Amniotic stem cell (primary cell): ENCODE measurements at places on chromosomes 2 and 18.

- DNase-seq, result peak; percentile 75
Measured at GRCh38 chr2:68828887-68829708, 42.1 kb downstream of the BMP10 start.

- DNase-seq, result no peak
Measured at GRCh38 chr2:8231902-8232301, 450.0 kb upstream of the ID2 start.

- DNase-seq, result no peak
Measured at GRCh38 chr2:654896-655295, 22.3 kb downstream of the TMEM18 start.

GRCh38 chr2:129192841-129193253, 786.6 kb upstream of the RAB6C start:
- DNase-seq, result no peak

GRCh38 chr2:119005051-119005450, 63.1 kb downstream of the MARCO start:
- no peak for DNase-seq

GRCh38 chr2:193793914-193794313, 1599.2 kb upstream of the TMEFF2 start:
- no peak for DNase-seq

DNA sequence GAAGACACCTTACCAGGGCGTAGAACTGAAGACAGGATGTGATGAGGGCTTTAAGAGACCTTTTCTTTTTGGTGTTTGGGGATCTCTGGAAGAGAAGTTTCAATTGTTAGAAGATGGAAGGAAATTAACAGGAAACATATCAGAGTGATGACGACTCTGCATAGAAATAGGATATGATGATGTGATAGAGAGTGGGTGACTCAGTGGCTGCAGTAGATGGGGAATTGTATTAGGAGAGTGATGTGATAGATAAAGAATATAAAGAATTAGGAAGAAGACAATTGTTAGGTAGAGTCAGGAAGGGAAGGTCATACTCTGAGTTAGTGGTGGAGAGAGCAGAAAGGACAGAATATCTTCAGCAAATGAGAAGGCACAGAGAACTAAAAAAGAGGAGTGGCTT, 593.9 kb downstream of the NYAP2 start:
- no peak for DNase-seq

DNA sequence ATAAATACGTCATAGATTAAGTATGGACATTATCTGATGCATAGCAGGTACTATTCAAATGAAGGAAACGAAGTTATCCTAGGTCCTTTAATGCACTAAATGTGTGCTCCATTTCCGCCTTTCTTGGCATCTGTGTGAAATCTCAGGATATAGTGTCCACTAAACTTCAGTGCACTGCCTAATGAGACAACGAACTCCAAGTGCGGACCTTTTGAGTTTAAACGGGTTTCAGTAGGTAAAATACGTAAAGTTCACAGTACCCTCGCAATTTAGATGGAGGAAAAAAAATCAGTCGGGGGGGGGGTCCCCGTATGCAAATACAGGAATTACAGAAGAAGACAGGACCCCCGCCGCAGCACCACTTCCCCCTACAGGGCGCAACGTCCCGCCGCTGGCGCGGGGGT, 729 bp upstream of the REL start:
- no peak for DNase-seq

DNA sequence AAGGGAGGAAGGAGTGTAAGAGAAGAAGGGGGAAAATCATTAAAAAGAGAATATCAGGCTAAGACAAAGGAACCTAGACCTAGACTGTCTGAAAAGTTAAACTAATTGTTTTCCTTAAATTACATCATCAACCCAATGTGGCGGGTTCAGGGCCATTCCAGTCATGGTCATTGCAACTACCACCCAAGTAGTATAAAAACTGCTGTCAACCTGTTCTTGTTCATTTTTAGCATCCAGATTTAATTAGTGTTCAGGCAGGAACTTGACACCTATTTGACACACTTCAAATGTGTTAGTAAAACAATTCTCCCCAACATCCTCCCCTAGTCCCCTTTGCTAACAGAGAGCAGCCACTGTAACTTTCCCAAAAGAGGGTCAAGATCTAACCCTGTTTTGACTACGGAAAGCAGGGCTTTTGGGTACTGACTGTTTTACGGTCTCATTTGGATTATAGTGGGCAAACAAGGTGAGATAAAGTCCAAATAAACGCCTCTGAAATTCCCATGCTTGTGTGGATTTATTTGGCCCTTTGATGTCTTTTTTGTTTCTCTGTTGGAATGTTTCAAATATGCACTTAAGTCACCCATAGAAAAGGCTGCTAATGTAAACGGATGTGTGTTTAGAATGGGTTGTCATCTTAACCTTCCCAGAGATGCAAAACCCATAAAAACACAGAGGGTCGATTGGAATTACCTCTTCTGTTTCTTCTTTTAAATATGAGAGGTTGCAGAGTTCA, 19.3 kb upstream of the TANC1 start:
- no peak for DNase-seq

DNA sequence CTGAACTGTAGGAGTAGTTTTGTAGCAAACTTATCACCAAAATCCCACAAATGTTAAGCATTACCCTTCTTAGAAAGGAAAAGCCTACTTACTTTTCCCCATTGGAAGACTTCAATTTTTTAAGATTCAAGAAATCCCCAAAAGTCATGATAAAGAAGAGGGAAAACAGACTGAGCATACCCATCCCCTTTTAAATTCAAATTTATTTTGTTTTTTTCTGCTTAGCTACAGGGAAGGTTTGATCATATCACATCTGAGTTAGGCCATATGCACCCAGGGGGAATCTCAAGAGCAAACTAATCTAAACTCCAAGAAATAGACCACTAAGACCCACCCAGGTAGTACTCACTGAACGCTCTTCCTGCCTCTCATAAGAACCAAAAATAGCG, 174.6 kb downstream of the TGIF1 start:
- DNase-seq, result no peak

DNA sequence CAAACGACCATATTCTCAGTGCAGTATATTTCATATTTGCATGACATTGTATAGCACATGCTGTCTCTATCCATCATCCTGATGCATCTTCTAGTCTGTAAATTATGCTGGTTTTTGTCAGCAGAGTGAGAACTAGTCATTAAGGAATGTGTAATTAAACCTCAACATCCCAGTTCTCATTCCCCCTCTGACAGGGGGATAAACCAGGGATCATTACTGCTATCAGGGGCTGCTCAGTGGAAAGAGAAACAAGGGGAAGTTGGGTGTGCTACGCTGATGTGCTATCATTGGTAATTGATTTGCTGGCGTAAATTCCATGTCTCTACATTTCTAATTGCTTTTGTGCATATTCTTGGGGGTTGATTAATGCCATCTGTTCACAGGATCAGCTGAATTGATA, 7.7 kb downstream of the CNTNAP5 start:
- no peak for DNase-seq

GRCh38 chr2:63046961-63047320, 3.7 kb upstream of the OTX1 start:
- no peak for DNase-seq

GRCh38 chr2:24517247-24517646, 26.2 kb downstream of the NCOA1 start:
- no peak for DNase-seq

- DNase-seq, result no peak
Measured at GRCh38 chr18:33696332-33697162, 118.5 kb downstream of the ASXL3 start.

- DNase-seq, result no peak
Measured at GRCh38 chr2:105917688-105918087, 173.0 kb downstream of the NCK2 start.

DNA sequence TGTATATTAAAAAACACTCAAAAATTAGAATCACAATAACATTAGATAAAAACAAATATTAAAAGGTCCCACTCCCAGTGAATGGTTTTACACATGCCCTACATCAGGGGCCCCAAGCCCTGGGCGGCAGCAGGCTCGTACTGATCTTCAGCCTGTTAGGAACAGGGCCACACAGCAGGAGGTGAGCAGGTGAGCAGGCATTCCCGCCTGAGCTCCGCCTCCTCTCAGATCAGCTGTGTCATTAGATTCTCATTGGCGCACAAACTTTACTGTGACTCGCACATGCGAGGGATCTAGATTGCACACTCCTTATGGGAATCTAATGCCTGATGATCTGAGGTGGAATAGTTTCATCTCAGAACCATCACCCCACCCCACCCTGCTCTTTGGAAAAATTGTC, 74.2 kb downstream of the MBD2 start:
- no peak for DNase-seq

DNA sequence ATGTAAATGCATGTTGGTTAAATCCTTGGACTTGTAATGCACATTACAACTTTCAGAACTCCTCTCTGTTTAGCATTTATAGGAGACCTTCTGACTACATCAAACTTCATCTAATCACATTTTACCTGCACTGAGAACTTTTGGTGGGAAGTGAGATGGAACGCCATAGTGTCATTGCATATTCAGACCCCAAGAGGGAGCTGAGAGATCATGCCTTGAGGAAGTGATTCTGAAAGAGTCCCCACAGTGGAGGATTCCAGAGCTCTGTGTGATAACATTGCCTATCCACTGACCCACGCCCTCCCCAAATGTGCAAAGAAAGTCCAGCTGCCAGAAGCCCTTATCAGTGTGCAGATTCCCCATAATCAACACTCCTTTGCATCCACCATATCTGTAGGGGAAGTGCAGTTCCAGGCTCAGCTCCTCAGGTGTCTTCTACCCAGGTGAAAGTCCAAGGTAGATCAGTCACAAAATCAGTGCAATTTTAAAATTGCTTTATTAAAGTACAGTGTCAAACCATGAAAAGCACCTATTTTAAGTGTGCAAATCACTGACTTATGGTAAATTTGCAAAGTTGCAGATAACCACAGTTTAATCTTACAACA, 212.4 kb downstream of the RPIA start:
- peak; percentile 8 for DNase-seq

DNA sequence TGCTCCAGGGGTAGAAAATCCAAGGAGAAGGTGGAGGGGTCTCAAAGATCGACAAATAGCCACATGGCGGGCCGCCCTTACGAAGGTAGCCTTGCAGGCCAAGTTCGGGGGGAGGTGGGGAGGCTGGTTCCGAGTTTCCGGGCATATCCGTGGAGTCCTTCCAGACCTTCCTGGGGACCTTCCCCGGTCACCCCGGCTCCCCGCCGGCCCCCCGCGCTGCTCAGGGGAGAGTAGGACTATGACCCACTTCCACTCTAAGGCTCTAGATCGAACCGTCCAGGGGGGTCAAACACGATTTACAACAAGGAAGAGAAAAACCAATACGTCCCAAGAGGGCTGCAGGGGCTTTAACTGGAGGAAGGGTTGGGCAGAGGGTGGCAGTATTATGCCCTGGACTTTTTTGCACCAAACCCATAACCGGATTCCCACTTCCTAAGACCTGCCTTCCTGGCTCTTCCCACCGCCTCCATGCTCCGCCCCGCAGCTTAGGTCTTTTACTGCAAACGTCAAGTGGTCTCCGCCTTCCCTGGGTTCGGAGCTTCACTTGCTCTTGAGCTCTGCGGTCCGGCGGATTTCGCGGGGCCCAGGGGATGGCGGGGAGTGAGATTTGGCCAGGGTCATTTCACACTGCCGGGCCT, 779 bp upstream of the LYPD6 start:
- DNase-seq, result peak; percentile 13

- DNase-seq, result no peak
Measured at GRCh38 chr2:19746611-19747309, 155.0 kb downstream of the TTC32 start.

DNA sequence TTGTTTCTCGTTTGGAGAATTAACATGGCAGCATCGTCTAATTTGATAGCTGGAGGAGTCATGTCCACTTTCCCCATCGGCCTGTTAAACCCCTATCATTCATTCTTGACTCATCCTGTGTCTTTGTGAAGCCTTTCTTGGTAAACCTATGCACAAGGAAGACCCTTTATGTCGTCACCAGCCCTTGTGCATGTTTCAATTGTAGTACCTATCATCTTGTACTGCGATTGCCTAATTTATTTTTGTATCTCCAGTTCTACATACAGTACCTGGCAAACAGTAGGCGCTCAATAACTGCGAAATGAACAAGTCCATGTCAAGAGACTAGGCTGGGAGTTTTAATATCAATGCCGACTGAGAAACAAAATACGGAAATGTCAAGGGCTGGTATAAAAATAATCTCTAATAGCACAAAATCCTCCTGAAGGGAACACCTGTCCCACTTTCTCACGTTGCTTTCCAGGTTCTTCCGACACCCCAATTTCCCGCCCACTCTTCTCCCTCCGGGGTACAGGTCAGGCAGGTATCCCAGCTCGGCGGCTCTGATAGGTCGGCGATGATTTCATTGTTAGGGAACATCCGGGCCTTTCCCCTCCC, 1.3 kb upstream of the PPM1B start:
- DNase-seq, result no peak

- DNase-seq, result no peak
Measured at GRCh38 chr2:161138429-161138828, 21.8 kb upstream of the TANK start.

DNA sequence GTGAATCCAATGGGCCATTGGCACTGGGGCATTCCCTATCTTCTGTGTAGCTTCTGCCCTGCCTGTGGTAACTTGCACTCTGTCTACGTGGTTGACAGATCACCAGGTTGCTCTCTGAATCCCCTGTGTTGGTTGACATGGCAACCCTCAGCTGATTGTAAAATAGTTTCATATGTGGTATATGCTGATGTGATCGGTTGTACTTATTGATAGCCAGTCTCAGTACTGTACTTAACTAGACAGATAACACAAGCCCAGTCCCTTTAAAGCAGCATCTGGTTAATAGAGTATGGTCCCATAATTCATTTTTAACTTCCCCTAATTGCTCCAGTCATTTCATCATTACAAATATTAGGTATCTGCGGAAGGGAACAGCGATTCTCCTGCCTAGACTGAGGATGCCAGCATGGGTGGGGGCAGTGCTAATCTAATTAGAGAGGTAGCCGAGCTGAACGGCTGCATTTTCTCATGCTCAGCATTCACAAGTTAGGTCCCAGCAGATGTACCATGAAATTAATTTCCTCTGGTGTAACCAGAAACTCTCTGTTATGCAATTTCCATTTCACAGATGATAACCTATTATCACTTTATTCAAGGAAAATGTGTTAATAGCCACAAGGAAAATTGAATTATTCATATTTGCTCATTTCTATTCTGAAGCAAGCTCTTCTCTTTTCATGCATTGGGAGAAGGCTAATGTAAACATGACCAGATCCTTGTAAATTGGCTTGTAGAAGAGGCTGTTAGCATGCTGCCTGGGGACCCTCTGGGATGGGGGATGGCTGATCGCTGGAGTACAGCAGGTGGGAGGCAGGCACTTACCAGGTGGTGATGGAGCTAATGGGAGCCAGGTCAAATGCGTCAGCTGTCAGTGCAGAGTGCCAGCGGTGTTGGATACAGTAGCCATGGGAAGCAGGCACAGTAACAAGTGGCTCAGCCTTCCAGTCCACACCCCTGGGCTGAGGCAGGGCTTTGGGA, 608.3 kb downstream of the GALR1 start:
- DNase-seq, result no peak

DNA sequence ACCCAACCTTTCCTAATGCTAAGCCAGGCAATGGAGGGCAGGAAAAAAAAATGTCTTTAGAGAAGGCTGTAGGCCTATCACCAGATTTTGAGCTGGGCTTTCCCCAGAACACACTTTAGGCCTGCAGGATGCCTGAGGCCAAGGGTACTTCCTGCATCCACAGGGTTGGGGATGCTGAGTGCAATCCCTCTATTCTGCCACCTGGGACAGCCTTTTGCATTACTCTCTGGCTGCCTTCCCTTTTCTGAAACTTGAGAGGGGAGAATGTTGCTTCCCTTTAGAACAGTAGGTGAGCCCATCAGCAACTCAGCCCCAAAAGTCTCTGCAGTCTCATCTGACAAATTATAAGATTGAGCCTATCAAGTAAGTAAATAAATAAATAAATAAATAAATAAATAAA, 195.2 kb downstream of the SLC8A1 start:
- DNase-seq, result no peak

- no peak for DNase-seq
Measured at GRCh38 chr18:75164479-75164878, 44.5 kb downstream of the PTGR3 start.
